Fibroblast of the aortic adventitia (primary cell): ENCODE measurements at places on chromosomes 4 and X. TPM values are rescaled to one million over a fixed set of nuclear protein-coding genes. Genes with fewer than 3 reads are reported as not detected.

DNA sequence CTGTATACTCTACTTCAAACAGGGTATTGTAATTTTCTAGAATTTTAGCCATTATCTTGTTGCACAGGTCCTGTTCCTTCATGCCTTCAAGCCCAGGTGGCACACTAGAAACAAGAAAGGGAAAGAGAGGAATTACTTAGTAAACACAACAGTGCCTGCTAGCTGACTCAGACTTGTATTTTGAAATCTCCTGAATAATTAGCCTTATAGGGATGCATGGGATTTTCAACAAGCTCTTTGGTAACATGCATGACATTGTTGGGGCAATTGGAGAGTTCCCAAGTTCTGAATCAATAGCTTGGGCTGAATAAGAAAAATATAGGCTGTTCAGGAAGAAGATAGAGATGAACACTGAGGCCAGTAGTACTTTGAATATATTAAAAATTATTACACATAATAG is 118.8 kb downstream of the FAM13A start:
- peak; percentile 94 for DNase-seq

DNA sequence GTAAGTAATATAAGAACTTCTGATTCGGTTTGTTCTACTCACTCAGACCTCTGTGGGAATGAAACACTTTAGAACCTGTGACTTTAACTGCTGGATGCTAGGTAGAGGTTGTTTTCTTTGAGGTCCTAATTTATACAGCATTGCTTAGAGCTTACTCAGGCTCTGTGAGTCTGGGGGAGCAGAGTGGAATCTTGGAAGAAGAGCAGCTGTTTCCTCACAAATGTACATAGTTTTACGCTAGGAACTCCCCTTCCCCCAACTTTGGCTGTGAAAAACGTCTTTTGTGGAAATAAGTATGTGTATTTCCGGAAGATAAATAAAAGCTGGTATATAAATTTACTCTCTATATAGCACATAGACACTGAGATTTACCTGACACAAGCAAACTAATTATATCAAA is 141.4 kb downstream of the NAA11 start:
- no peak for DNase-seq

GRCh38 chrX:53155512-53156206 is 61.7 kb downstream of the KANTR start:
- DNase-seq: no peak

GRCh38 chrX:109343671-109344070 is 138.2 kb downstream of the GUCY2F start:
- DNase-seq: no peak

DNA sequence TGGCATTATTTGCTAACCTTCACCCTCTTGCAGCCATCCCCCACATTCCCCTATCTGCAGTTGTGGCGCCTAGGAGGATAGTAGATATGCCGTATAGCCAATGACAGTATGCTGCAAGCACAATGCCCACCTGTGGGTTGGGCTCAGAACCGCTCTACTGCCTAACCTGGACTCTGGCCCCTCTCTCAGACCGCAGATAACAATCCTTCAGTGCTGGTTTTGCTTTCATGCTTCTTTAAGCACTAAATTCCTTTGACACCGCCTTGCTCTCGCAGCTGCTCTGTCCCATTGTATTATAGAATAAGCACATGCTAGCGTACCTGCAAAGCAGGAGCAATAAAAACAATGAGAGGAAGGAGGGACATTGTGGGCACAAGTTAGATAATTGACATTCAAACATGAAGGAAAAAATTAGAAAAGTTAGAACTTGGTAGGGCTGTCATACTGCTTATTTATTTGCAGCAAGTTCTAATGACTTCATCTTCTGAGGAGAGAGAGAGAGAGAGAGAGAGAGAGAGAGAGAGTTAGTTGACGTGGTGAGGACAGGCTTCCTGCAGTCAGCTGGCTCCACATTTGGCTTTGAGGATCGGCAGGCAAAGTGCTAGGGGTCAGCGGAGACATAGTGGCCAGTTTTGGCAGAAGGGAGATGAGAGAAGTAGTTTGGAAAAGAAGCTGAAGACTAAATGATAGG is 55.8 kb downstream of the WWC2 start:
- no peak for DNase-seq

DNA sequence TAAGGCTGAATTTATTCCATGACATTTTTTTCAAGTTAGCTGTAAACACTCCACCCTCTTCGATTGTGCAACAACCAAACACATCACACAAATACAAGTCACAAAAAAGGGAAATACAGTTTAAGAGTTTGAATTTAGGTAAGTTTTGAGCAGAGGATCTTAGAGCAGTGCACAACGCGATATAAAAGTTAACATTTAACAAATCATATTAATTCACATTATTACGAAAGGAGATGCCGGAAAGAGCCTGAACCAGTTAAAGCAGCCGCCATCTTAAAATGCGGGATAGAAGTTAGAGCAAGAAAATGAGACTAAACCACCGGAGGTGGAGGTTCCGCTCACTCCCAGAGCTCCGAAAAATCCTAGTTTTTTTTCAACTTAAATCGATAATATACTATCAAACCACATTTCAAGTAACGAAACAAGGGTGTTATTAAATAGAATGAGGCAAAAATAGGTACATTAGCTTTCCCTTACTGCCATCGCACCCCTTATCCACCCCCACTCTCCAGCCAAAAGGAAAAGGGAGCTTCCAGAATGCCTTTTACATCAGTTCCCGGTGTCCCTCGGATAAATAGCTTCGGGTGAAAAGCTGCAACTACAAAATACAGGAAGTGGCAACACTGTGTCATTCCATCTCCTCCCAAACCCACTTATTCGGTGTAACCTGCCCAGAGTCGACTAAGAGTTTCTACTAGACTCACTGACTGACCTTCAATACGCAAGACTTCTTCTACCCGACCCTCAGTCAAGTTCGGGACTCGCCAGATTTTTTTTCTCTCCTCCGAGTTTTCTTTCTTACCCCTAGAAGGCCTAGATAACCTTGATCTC is 1.9 kb downstream of the UBE2D3 start:
- peak; percentile 81 for DNase-seq

Gene NOA1
- total RNA-seq: 15.0 and 21.2 TPM in 2 replicates

Gene CLGN
- 4.1 and 19.3 TPM in 2 replicates for total RNA-seq
